Gastrocnemius medialis (tissue), 4 donors: ENCODE measurements at places on chromosomes 4 and X.

- DNase-seq: no peak
These were observed 2.0 kb upstream of the ZDHHC9 start for GRCh38 chrX:129845616-129846190.

DNA sequence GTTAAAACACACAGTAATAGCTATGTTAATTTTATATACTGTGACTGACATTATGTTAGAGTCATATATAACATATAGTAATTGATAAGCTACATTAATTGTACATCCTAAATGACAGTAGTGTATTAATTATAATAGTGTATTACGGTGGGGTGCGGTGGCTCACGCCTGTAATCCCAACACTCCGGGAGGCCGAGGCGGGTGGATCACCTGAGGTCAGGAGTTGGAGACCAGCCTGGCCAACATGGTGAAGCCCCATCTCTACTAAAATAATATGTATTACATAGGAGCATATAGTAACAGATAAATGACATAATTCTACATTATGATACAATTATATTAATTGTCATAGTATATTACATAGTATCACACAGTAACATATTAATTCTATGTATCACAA lies 12.2 kb downstream of the ASMTL start:
- no peak for DNase-seq

DNA sequence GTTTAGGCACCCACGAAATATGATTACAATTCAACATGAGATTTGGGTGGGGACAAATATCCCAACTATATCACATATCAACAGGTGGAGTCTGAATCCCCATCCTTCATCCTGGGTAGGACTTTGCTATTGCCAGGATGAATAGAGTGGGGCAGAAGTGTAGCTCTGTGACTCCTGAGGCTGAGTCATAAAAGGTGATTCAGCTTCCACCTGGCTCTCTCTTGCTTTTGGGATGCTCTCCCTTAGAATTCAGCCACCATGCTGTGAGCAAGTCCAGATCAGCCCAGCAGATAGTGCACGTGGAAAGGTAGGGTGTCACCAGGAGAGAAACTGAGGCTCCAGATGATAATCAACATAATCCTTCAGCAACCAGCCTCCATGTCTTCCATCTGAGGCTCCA lies 193.8 kb upstream of the BCOR start:
- no peak for DNase-seq

- no peak for DNase-seq
These were observed 93.6 kb downstream of the GPR143 start for GRCh38 chrX:9671998-9672397.

DNA sequence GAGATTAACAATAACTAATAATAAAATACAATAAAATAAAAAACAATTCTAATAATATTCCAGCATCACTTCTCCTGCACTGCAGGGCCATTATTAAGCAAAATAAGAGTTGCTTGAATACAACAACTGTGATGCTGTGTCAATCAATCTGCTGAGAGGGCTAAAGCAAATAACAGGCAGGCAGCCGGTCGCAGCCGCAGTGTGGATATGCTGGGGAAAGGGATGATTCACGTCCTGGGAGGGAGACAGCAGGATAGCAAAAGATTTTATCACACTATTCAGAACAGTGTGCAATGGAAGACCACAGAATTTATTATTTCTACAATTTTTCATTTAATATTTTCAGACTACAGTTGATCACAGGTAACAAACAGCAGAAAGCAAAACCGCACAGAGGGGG lies 76.5 kb upstream of the SMARCAD1 start:
- no peak for DNase-seq

DNA sequence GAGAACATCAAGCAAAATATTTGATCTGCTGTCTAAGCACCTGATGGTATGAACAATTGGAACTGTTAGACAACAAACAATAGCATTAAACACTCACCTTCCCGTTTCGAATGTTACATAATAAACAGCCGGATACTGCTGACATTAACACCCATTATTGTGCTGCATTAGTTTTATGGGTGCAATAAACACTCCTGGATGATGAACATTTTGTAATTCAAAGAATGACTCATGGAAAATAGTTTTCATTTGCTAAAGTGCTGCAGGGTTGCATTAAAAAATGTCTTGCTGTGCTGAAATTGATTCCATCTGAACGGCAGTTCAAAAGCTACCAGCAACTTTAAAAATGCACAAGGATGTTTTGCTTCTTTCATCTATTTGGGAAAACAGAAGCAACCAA lies 100.8 kb upstream of the SORBS2 start:
- no peak for DNase-seq

DNA sequence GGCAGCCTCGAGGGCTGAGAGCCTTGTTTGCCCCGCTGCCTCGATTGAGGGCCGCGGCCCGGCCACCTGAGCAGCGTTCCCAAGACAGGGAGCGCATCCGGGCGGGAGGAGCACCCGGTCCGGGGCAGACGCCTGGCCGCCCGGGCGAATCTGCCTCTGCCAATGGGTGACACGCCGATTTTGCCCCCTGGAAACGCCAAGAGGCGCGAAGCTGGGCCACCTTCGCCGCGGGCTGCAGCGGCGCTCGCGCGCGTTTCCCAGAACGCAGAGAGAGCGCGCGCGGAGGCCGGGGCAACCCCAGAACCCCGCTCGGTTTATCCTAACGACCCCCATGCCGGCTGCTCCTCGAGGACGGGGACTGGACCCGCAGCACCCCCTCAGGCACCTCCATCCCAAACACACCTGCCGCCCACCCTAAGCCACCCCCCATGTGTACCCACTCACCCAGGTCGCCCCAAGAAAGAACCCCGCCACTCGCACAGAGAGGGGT lies 575 bp downstream of the MAP7D2 start:
- DNase-seq: no peak

DNA sequence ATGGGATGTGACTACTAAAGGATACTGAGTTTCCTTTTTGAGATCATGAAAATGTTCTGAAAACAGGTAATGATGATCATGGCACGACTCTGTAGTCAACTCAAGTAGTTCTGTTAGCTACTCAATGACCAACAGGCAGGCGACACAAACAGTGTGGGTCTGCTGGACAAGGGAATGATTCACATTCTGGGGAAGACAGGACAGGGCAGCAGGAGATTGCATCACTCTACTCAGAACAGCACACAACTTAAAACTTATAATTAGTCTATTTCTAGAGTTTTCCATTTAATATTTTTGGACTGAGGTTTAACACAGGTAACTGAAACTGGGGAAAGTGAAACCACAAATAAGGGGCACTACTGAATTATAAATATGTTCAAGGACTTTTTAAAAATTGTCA lies 365.2 kb downstream of the PRDM5 start:
- no peak for DNase-seq

GRCh38 chr4:88964450-88964849 lies 92.5 kb downstream of the FAM13A start:
- no peak for DNase-seq
